ENCODE measurements at places on chromosomes 1 and 21.

DNA sequence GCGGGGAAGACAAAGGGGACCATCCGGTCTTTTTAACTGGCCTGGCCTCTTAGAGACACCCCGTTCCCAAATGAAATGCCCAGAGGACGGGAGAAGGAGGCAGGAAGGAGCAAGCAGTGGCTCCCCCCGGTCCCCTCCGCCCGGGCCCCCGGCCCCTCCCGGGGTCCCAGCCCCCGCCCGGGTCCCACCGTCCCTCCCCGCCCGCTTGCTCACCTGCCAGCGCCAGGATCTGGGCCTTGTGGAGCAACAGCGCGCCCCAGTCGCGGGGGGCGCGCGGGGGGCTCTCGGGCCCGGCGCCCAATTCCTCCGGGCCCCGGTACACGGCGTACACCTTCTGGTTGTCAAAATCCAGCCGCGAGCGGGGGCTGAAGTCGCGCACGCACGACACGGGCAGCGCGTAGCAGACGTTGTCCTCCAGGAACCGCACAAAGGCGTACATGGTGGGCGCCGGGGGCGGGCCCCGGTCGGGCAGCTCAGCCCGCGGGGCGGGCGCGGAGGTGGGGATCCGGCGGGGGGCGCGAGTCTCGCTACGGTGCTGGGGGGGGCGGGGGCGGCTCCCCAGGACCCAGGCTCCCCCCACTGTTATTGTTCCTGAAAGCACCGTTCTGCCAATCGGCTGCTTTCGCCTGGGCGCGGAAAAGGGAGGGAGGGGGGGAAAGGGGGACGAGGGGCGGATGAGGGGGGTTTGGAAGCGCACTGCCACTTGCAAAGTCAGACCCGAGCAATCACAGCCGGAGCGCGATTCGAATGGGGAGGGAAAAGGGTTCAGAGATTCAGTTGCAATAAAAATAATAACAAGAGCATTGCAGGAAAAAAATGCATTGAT is at the start of gene BEND5:
Gene BEND5, minus strand, starts transcription at position 499 of the 826 bp plus-strand sequence. Its CDS starts 60 bp downstream, at position 439.
- DNase-seq = peak; percentile 19

DNA sequence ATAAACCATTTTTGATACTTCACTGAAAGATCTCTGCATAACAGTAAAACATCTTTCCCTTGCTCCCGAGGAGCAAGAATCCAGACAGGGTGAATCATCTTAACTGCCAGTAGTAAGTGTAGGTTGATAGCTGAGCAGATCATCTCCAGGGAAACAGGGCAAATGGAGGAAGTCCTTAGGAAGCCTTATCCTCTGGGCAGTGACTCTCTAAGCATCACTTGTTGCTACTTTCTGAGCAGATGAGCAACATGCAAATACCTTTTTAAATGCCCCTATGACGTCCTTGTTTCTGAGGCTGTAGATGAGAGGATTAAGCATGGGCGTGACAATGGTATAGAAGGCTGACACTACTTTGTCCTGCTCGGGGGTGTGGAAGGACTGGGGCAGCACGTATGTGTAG is 8.9 kb downstream of the OR2T11 start:
- DNase-seq = no peak

- DNase-seq = no peak
Measured at GRCh38 chr1:243213045-243213787, 41.9 kb downstream of the CEP170 start.

DNA sequence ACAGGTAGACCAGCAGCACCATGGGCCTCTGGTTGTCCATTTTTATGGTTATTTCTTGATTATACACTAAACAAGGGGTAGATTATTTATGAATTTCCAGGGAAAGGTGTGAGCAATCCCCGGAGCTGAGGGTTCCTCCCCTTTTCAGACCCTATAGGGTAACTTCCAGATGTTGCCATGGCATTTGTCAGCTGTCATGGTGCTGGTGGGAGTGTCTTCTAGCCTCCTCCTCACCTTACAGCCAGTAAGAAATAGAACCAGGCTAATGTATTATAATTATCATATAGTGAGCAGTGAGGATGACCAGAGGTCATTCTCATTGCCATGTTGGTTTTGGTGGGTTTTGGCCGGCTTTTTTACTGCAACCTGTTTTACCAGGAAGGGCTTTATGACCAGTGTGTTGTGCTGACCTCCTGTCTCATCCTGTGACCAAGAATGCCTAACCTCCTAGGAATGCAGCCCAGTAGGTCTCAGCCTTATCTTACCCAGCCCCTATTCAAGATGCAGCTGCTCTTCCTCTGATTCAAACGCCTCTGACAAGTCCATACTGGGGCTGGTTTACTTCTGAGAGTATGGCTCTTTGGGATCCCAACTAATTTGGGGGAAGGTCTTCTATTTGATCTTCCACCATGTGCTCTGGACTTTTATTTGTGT is 13.5 kb upstream of the TINAGL1 start:
- no peak for DNase-seq
